ENCODE measurements at places on chromosomes 6 and 20. TPM values are rescaled to one million over a fixed set of nuclear protein-coding genes. Genes with fewer than 3 reads are reported as not detected.

CST4 gene
- not detected for total RNA-seq

DNA sequence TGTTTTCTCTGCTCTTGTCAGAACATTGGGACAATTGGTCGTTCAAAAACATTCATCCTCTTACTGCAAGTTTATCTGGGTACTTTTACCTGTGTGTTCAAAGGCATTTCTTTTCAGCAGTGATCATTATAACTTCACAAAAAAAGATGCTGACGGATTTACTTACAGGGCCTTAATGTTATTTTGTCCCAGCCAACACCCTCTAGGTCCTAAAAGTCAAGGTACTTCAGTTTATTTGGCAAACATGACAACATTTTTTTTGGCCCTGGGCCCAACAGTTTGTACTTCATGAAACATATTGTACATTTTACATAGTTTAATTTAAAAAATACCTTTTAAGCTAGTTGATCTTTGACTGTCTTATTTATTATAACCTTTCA, 241.2 kb upstream of the TAB2 start:
- DNase-seq: no peak
- H3K36me3 ChIP-seq: peaks cover 28% of the 10 kb centered on the region
- peaks cover 67% of the 10 kb centered on the region for H3K4me1 ChIP-seq
- peak overlapping the region; percentile 62 for H3K27ac ChIP-seq
- H3K27me3 ChIP-seq: no peaks in the 10 kb centered on the region

GRCh38 chr6:129133770-129134192, 250.8 kb downstream of the LAMA2 start:
- no peak for DNase-seq
- H3K27ac ChIP-seq: no peak overlapping the region
- H3K4me3 ChIP-seq: no peak overlapping the region
- no peaks in the 10 kb centered on the region for H3K4me1 ChIP-seq
- H3K36me3 ChIP-seq: no peaks in the 10 kb centered on the region
- H3K27me3 ChIP-seq: peaks cover 2% of the 10 kb centered on the region

DNA sequence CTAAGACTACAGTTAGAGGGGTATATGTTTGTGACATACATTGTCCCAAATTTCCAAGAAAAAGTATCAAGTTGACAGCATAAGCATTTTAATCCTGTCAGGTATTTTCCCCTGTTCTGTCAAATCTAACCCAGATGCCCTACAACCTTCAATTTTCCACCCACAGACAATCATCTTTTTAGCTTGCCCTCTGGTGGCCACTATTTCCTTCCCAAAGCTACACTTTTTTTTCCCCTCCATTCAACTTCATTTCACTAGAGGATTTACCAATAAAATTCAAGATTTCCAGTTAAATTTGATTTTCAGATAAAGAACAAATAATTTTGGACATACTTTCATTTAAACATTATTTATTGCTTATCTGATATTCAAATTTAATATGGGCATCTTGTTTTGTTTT, 286.6 kb downstream of the TENT5A start:
- H3K27me3 ChIP-seq: no peaks in the 10 kb centered on the region
- H3K4me1 ChIP-seq: no peaks in the 10 kb centered on the region
- H3K27ac ChIP-seq: no peak overlapping the region
- DNase-seq: no peak

GRCh38 chr20:62777528-62777830, 18.8 kb upstream of the MRGBP start:
- H3K4me3 ChIP-seq: no peak overlapping the region
- peaks cover 5% of the 10 kb centered on the region for H3K27me3 ChIP-seq
- H3K27ac ChIP-seq: peak overlapping the region; percentile 91
- no peak for DNase-seq

GRCh38 chr6:135269481-135269891, 88.4 kb downstream of the MYB start:
- H3K27me3 ChIP-seq: peaks cover 1% of the 10 kb centered on the region
- no peak overlapping the region for H3K4me3 ChIP-seq
- H3K4me1 ChIP-seq: peaks cover 6% of the 10 kb centered on the region
- no peak for DNase-seq
- H3K27ac ChIP-seq: no peak overlapping the region
